ENCODE measurements at places on chromosomes 6 and 20. TPM values are rescaled to one million over a fixed set of nuclear protein-coding genes. Genes with fewer than 3 reads are reported as not detected.

MUC21 gene
- not detected for total RNA-seq

LY6G6C gene
- total RNA-seq: not detected

MPIG6B gene
- total RNA-seq: not detected

ZNF831 gene
- total RNA-seq: not detected

FAM209B gene
- total RNA-seq: not detected

UNC5CL gene
- 0.26 TPM for total RNA-seq

PHF20 gene
- total RNA-seq: 40.1 TPM

WFDC10B gene
- total RNA-seq: not detected

EBF4 gene
- 0.99 TPM for total RNA-seq

CD24 gene
- total RNA-seq: 0.26 TPM

- peak; percentile 52 for DNase-seq
Observed at GRCh38 chr6:109978174-109979032, at the start of gene GPR6. Gene GPR6, plus strand, starts transcription at chr6:109978311. Its CDS starts 802 bp downstream, at chr6:109979113.

GRCh38 chr6:118451839-118452238 is 96.3 kb upstream of the PLN start:
- DNase-seq: no peak

- DNase-seq: no peak
Observed at GRCh38 chr20:21104466-21104761, 1.7 kb downstream of the LINC00237 start.

- no peak for DNase-seq
Observed at GRCh38 chr6:110412360-110412759, 3.0 kb downstream of the DDO start.

DNA sequence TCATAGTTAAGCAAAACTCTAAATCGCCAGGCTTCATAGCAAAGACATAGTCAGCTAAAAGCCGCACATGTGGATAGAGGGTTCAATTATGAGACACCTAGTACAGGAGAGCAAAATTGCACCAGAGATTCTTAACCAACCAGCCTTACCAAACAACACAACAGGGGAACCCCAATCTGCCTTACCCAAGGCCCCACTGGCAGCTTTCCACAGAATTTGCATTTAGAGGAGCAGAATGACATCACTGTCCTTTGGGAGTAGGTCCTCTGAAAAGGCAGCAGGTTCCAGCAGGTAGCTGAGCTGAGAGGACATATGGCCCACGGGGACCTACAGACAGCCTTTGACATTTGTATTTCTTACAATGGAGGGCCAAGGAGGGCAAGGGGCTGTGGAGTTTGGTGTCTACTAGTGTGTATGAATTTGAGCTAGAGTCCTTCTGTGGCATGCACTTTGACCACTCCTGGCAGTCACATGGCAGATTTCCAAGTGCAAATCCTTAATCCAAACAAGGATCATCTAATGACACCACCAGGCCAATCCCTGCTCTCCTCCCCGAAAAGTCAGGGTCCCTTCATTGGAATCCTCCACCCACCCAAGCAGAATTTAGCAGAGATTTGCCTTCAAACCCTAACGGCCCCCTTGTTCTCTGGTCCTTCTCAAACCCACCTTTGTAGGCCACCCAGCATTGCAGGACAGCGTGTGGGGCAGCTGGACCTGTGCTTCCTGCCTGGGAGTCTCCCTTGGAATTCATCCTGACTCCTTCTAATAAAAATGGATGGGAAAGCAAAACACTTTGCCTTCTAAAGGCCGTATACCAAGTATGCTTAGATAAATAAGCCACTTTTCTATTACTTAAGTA is 171.2 kb upstream of the SUPT3H start:
- DNase-seq: no peak

GRCh38 chr6:4313044-4313686 is 177.8 kb upstream of the ECI2 start:
- DNase-seq: peak; percentile 88

DNA sequence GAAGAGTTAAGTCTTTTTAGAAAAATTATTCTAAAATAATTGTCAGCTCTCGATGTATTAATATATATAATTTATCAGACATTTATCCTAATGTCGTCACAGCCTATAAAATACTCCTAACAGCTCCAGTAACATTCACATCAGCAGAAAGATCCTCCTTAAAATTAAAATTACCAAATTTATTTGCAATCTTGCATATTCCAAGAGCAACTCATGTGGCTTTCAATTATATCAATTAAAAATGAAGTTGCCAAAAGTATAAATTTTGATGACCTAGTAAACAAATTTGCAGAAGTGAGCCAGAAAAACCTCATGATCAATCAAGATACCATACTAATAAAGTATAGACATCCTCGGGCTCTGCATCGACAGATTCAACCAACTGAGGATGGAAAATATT is 60.2 kb downstream of the IL20RA start:
- DNase-seq: no peak

DNA sequence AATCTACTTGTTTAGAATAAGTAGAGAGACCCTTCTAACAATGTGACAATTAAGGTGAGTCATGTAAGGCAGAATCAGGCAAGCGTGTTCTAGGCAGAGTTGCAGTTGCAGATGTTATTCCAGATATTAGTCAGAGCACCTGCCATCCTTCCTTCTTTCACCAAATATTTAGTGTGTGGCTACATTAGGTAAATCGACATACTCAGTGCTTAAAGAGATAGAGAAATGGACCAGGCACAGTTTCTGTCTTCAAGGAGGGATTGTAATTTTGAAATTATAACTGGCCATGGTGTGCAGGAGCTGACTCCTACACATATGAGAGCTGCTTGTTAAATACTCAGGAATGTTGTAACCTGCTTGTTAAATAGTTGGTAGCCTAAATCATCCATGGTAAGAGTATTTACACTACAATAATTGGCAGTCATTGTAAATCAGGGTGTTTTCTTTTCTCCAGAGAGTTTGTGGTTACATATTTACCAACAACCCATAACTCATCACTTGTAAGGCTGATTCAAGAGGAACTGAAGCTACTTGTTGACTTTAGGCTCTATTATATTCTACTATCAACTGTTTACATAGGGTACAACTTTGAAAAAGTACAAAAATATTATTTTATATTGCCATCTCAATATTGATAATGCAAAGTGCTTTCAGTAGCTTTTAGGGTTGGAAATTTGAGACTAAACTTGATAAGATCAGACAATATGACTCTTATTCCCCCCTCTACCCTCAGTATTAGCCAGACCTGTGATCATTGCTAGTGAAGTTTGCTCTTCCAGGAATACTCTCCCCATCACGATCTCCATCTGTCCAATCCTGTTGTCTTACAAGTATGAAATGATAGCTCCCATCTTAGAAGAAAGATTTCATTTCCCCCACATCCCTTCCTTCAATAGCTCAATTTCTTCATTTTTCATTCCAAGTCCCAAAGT is 607.1 kb downstream of the COL12A1 start:
- peak; percentile 69 for DNase-seq

DNA sequence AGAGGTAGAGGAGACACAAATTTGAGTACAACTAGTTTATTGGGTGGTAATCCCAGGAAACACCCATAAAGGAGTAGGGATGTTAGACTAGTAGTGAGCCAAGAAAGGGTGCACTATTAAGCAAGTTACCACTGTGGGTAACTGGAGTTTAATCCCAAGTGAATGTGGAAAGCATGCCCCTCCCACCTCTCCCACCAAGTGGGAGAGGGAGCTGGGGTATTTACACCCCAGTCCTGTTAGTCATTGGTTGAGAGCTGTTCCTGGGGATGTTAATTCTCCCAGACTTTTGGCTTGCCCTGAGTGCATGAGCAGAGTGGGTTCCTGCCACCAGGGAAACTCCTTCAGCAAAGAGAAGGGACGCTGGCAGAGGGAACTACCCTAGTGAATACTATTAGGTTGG is 49.2 kb upstream of the ZFP64 start:
- DNase-seq: no peak

DNA sequence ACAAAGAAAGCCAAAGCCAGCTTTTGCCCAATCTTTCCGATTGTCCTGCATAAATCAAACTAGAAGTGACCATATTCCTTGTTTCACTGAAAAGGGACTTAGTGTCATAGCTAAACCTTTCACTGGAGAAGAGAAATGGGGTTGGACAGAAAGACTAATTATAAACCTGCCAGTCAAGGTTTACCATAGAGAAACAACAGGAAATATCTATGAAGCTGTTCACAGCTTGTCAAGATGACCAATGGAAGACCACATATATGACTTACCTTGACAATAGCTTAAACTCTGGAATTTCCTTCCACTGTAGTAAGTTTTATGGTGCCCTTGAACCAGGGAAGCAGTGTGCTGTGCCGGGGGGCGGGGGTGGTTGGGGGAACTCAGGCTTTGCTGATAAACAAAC is 107.7 kb upstream of the PHACTR1 start:
- no peak for DNase-seq
